ENCODE measurements at places on chromosomes 2 and 18. TPM values are rescaled to one million over a fixed set of nuclear protein-coding genes. Genes with fewer than 3 reads are reported as not detected.

DNA sequence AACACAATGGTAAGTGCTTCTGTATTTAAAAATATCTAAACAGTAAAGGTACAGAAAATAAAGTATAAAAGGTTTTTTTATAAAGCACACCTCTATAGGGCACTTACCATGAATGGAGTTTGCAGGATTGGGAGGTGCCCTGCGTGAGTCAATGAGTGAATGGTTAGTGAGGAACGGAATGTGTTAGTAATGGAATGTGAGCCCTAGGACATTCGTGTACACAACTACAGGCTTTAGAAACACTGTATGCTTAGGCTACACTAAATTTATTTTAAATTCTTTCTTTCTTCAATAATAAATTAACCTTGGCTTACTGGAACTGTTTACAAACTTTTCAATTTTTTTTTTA is 337.9 kb upstream of the SLC39A10 start:
- peak; percentile 75 for DNase-seq

DNA sequence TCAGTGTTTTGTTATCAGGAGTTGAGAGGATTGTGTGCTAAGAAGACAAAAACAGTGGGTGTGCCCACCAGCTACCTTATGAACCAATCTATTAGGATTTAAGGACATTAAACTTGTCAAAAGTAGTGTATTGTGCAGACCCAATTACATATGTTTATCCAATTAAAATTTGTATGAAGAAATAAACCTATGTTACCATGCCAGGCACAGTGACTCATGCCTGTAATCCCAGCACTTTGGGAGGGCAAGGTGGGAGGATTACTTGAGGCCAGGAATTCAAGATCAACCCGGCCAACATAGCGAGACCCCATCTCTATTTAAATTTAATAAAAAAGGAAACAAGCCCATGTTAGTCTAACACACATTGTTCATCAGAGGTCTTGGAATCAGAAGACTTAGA is 162.2 kb downstream of the IRS1 start:
- DNase-seq: no peak

- no peak for DNase-seq
Observed at GRCh38 chr2:181844551-181845290, 46.8 kb upstream of the ITPRID2 start.

DNA sequence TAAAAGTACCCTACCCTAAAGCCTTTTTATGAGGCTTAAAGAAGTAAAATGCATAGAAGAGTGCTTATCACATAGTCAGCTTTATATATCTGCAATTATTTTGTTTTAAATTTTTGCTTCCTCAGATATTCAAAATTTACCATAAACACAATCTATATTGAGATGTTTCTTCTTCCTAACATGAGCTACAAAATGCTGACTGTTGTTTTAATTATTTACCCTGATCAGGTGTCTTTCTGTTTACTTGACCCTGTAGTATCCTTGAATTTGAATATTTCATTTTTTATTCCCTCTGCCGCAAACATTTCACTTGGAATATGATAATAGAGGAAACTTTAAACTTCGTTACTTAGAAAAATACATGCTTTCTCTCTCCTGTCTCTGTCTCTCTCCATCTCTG is 147.9 kb downstream of the TMX3 start:
- no peak for DNase-seq

- no peak for DNase-seq
Observed at GRCh38 chr2:26712486-26713465, 20.3 kb downstream of the KCNK3 start.

DNA sequence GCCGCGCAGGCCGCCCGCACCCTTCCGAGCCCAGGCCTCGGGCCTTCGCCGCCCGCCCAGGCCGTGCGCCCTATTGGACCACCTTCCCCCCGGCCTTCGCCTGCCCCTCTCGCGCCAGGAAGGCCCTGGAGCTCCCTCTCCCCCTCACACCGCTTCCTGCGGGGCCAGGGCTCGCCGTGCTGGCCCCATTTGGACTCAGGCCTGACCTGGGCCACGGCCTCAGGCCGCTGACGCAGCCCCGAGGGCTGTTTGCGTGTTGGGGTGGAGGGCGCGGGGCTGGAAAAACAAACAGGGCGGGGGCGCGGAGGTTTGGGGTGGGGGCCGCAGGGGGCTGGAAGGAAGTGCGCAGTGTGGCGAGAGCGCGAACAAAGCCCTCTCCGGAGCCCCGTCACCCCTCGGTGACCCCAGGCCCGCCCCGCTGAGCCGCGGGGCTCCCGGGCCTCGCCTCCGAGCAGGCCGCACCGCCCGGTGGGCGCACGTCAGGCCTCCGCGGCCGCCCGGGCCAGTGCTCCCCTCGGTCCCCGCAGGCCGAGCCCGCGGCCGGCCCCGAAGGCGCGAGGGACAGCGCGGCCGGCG is 12.3 kb upstream of the SIX3 start:
- DNase-seq: no peak

DNA sequence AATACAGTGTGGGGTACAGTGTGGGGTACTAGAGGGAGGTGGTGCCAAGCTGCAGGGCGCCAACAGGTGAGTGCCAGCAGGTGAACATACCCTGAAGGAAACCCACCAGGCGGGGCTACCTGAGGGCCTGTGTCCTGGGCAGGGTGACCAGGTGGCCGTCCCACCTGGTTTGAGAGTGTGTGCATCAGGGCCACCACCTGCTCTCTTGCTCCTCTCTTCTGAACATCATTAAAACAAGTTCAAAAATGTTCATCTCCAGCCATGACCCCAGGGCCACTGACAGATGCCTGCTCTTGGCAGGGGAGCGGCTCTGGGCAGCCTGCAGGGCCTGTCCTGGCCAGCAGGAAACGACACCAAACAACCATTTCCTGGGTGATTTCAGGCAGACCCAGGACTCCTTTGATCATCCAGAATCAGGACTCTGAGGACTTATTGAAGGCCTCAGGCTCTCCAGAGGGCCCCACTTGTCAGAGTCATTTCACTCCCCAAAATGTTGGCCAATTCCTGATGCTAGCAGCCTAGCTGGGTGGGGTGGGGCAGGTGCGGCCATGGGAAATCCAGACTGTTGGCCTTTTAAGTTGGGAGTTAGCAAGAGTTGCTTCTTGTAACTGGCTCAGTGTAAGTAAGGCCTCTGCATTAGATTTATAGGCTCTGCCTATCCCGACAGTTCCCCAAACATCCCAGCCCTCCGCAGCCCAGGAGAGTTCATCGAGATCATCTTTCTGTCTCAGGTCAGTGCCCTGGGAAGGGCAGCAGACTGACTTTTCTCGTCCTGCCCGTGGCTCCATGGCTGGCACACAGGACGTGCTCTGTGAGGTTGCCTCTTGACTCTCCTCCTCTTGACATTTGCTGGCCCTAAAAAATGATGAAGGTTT is 111.5 kb upstream of the ZNF236 start:
- DNase-seq: no peak

DNA sequence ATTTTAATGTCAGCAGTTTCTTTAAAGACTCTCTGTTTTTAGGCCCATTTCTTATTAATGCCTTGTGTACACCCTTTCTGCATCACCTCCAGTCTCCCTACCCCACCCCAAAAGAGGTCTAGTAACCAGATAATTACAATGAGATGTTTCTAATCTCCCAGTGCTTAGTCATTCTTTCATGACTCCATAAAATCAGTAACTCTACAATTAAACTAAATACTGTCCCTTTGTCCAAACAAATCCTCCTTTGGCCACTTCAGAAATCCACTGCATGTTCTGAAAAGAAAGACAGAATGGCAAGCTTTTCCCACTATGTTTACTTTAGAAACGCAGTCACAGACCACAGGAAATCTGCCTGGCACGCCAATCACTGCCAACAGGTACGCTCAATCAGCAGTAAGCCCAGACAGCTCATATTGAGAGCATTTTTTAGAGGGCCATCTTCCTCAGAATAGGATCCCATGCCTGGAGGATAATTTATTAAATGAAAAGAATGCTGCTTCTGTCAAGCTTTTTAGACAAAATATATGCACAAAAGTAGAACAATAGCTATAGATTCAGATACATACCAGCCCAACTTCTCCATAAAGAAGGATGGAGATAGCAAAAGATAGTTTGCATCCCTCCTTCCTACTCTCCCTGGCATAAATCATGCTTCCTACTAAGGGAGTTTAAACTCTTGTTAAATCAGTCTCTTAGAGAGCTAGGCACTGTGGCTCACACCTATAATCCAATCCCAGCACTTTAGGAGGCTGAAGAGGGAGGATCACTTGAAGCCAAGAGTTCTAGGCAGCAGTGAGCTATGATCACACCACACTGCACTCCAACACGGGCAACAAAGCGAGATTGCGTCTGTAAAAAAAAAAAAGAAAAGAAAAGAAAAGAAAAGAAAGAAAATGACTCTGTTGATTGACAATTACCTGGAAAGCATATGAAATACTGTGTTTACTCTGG is 14.6 kb downstream of the CLASP1 start:
- DNase-seq: no peak

- DNase-seq: no peak
Observed at GRCh38 chr2:42118754-42119569, 50.2 kb upstream of the EML4 start.

DNA sequence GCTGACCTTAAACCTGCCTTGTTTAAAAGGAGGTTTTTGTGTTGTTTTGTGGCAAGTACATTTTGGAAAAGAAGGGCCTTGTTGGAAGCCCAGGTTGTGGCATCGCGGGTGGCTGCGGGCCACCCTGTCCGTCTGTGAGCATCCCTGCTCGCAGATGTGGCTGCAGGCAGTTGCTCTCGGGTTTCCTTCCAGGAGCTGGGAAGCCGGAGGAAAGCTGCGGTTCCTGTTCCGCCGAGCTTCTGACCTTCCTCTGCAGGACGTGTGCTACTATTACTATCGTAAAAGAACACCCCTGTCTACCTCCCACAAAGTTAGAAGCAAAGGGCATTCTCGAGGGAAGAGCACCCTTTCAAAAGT is 766 bp downstream of the MFF start:
- no peak for DNase-seq

GRCh38 chr2:235757212-235757611 is 263.4 kb downstream of the AGAP1 start:
- DNase-seq: no peak

- DNase-seq: no peak
Observed at GRCh38 chr2:183927406-183928325, 670.7 kb upstream of the ZNF804A start.

DNA sequence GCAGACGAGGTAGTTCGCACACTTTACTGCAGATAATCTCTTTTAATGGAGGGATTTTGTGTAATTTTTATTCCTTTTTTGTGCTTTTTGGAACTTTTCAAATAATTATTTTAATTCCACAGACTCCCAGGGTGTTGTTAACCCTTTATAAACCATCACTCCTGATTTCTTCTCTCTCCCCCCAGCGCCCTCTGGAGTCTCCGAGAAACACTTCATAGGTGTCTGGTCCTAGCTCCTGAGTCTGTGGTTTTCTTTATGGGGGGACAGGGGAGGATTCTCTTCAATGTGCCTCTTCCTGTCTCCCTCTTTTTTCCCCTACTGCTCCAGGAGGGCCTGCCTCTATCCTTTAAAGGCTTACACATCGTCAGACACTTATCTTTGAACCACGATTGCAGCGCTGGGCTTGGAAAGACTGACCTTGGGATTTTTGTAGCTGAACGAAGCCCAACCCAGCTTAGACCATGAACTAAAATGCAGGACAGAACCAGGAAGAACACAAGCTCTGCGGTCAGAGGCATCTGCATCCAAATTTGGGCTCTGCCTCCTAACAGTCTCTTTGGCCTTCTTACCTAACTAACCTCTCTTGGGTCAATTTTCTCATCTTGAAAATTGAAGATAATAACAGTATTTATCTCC is 7.1 kb upstream of the PKDCC start:
- no peak for DNase-seq

DNA sequence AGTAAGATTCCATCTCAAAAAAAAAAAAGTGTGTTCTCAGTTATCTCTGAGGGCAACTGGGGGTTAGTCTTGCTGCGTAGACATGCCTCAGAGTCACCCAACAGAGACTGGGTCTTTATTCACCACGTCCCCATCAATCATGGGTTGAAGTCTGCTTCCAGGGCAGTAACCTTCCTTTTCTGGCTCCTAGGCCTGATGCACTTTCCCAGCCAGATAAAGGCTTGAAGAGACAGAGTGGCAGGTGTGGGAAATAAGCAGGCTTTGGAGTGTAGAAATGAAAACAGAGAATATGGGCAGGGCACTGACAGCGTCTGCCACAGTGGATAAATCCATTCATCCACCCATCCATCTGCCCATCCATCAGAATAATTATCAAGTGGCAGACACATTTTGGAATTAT is 134.1 kb upstream of the LGALSL start:
- DNase-seq: no peak

GRCh38 chr18:69097349-69097748 is 299.5 kb downstream of the CCDC102B start:
- no peak for DNase-seq

DNA sequence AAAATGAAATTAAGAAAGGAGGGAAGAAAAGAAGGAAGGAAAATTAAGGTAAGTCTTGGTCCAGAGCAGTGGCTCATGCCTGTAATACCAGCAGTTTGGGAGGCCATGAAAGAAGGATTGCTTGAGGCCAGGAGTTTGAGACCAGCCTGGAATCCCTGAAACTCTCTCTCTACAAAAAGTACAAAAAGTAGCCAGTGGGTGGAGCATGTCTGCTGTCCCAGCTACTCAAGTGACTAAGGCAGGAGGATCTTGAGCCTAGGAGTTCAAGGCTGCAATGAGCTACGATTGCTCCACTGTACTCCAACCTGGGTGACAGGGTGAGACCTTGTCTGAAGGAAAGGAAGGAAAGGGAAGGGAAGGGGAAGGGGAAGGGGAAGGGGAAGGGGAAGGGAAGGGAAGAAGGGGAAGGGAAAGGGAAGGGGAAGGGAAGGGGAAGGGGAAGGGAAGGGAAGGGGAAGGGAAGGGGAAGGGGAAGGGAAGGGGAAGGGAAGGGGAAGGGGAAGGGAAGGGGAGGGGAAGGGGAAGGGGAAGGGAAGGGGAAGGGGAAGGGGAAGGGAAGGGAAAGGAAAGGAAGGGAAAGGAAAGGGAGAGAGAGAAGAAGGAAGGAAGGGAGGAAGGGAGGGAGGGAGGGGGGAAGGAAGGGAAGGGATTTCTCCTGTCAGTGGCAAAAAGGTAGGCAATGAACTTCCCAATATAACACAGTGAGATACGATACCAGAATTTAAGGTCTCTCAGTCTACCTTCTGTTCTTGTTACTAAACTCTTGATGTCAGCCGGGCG is 412.8 kb downstream of the CMPK2 start:
- no peak for DNase-seq

- DNase-seq: no peak
Observed at GRCh38 chr18:80133124-80133523, 24.1 kb downstream of the ADNP2 start.

- no peak for DNase-seq
Observed at GRCh38 chr2:79670198-79670597, 157.3 kb downstream of the CTNNA2 start.

- DNase-seq: no peak
Observed at GRCh38 chr2:34093790-34094189, 494.7 kb upstream of the FAM98A start.

GRCh38 chr18:9333441-9334328 is 888 bp upstream of the TWSG1 start:
- DNase-seq: no peak

GRCh38 chr2:17858064-17858463 is 20.4 kb upstream of the KCNS3 start:
- no peak for DNase-seq

The KYNU gene
- polyA plus RNA-seq: 3.9 TPM

The HOXD13 gene
- not detected for polyA plus RNA-seq

The ASPRV1 gene
- polyA plus RNA-seq: 1.5 TPM

The OSR1 gene
- 0.14 TPM for polyA plus RNA-seq

The RFTN2 gene
- polyA plus RNA-seq: 0.18 TPM

The NGEF gene
- 0.13 TPM for polyA plus RNA-seq

The CTAGE1 gene
- not detected for polyA plus RNA-seq

The CHRNG gene
- not detected for polyA plus RNA-seq

The MYO3B gene
- polyA plus RNA-seq: 3.1 TPM

The ZDBF2 gene
- 2.9 TPM for polyA plus RNA-seq

The MAP2 gene
- polyA plus RNA-seq: 11.9 TPM

All from keratinocyte (primary cell).